Activated CD4-positive, alpha-beta T cell treated with anti-CD3 and anti-CD28 coated beads, Interleukin-2, Interleukin-6, amounts not matched to agents 100 ng/mL and 50 ng/mL, durations not matched to agents 16 hours and 8 hours (primary cell): ENCODE measurements at places on chromosomes 12 and 14.

DNA sequence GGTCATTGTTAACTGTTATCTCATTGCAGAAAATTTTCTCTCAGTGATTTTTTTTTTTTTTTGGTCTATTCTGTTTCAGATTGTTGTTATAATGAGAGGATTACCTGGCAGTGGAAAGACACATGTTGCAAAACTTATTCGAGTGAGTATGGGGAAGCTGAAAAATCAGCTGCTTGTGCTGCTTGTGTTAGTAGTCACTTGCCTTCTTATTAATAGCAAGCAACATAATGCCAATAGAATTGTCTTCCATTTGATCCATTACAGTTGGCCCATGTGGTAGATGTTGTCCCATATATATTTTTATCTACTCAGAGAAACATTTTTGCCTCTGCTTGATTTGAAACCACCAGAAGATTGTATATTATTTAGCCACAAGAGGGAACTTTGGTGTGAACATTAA lies 53.0 kb downstream of the YLPM1 start:
- no peak for DNase-seq

GRCh38 chr12:17104801-17105200 lies 498.8 kb upstream of the LMO3 start:
- DNase-seq: no peak

DNA sequence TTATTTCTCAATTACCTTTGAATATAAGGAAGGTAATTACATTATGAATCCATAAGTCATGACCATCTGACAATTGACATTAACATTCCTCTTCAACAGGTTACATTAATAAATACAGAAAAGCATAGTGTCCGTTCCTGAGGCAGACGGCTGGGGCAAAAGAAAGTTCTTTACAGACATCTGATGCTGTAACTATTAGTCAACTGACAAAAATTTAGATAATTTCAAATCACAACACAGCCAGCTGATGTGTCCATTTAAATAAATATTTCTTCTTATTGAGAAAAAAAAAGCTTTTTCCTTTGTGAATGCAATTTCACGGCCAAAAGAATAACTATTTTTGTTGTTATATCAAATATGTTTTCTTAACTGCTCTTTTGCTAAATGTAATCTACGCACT lies 9.2 kb upstream of the PYROXD1 start:
- no peak for DNase-seq

DNA sequence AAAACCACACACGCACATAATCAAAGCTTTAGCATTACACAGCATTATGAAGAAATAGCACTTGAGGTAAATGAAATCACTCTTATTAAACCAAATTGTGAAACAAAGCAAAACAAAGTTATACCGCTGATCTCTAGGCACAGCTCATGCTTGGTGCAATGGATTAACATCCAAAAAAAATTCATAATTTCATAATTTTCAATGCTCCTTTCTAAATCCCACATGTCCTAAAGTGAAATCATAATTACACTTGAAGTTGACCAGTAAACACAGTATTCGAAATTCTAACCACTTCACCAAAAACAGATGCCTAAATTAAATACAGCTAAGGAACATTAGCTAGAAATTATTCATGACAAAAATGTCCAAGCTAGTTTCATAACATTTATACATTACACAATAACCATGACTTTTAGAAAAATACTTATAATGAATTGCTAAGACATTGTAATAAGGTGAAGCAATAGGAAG lies 1.5 kb downstream of the MLH3 start:
- no peak for DNase-seq

- no peak for DNase-seq
These were observed 14.1 kb downstream of the RILPL1 start for GRCh38 chr12:123519141-123520001.

DNA sequence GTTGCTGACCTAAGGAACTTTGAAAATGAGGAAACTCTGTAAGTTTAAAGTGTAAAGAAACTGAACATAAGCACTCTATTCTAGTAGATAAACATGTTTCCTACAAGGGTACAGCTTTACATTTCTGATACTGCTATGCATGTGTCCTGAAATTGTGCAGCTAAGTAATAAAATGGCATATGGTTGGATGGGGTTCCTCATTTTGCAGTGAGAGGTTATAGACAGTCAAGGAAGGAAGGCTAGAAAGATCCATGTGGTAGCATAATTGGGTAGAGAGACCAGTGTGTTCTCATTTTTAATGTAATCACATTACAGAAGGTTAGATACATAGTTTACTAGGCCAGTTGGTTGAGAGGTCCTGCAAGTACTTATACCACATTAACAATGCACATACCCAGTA lies 477.0 kb downstream of the TMEM121 start:
- no peak for DNase-seq

GRCh38 chr12:105504286-105504685 lies 173.8 kb downstream of the C12orf75 start:
- DNase-seq: no peak

DNA sequence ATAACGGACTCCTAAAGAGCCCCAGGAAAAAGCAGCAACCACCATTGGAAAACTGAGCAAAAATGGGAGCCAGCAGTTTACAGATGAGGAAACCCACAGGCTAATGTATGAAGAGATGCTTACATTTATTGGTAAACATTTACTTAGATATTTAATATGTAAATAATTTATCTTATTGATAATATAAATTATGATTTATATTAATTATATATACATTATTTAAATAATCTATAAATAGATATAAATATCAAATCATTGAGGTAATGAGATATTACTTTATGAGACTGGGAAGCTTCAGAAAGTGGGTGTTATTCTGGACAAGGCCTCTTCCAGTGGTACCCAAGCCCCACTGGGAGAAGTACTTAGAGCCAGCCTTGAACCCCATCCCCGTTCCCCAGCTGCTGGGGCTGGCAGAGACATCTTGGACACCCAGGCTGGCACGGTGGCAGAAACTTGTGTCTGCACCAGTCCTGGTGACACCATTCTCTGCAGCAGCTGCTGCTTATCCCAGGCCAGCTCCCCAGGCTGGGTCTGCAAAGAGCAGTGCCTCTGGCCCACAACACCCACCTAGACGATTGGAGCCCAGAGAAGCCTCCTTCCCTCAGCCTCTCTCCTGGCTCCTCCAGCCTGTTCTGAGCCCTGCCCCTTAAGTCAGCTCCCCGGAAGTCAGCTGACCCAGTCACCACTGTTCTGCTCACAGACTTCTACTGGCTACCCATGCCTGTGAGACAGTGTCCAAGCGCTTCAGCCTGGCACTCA lies 25.9 kb downstream of the ISCA2 start:
- DNase-seq: no peak

DNA sequence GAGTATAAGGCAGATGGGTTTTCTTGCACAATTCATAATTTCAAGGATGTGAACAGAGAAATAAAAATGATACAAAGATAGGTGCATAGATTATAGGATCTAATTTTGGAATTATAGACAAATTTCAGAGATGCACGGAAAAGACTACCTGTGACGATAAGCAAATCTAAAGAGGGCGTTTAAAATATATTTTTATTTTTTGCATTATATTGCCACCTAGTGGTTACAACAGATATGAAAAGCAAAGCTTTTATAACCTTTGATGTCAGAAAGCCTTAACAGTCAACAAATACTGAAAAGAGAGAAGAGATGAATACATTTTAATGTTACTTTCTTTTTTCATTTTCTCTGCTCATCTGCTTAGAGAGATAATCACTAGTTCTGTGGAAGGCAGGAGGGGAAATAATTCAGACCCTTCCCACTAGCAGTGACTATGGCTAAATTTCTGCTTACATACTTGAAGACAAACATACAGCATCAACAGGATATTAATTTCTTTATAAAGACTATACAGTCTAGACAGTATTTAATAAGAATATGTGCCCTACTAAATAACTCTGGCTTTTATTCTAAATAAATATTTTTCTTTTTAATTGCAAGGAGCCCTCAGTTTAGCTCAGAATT lies 46.3 kb downstream of the NTS start:
- peak; percentile 18 for DNase-seq

DNA sequence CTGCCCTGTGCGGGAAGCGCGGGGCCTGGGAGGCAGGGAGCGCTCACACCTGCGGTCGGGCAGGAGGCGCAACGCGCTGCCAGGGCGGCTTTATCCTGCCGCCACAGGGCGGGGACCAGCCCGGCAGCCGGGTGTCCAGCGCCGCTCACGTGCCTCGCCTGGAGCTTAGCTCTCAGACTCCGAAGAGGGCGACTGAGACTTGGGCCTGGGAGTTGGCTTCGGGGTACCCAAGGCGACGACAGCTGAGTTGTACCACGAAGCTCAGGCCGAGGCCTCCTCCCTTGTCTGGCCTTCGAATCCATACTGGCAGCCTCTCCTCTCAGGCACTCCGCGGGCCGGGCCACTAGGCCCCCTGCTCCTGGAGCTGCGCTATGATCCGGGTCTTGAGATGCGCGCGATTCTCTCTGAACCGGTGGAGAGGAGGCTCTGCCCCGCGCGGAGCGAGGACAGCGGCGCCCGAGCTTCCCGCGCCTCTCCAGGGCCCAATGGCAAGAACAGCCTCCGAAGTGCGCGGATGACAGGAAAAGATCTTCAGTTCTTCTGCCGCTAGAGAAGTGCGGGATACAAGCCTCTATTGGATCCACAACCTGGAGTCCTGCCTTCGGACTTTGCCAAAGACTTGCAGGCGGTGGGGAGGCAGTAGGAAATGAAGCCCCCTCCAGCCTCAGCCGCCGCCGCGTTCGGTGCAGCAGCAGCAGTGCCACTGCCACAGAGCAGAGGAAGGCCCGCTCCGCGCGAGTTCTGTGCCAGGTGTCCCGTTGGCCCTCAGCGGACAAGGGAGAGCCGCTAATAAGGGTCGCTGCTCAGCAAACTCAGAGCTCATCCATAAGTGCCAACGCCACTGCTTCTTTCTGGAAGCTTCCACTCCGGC lies 6.8 kb downstream of the SIX1 start:
- no peak for DNase-seq

DNA sequence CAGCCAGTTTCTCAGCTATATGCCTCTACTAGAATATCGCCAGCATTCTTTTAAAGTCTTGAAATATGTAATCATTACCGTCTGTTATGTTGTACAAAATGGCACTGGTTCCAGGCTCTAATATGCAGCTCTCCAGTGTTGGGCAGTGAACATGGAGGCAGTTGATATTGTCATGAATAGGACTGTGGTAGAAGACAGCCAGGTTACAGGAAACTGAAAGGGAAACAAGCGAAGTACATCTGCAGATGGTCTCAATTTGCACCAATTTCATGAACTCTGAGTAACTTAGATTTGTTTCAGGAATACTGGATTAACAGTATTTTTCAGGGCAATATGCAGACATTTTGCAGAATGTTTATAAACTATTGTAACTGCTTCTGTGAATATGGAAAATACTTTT lies 13.4 kb upstream of the KLHL42 start:
- DNase-seq: no peak
